Cardiac muscle cell (in vitro differentiated cells and primary cell): ENCODE measurements at places on chromosomes 11 and 22. TPM values are rescaled to one million over a fixed set of nuclear protein-coding genes. Genes with fewer than 3 reads are reported as not detected.

DNA sequence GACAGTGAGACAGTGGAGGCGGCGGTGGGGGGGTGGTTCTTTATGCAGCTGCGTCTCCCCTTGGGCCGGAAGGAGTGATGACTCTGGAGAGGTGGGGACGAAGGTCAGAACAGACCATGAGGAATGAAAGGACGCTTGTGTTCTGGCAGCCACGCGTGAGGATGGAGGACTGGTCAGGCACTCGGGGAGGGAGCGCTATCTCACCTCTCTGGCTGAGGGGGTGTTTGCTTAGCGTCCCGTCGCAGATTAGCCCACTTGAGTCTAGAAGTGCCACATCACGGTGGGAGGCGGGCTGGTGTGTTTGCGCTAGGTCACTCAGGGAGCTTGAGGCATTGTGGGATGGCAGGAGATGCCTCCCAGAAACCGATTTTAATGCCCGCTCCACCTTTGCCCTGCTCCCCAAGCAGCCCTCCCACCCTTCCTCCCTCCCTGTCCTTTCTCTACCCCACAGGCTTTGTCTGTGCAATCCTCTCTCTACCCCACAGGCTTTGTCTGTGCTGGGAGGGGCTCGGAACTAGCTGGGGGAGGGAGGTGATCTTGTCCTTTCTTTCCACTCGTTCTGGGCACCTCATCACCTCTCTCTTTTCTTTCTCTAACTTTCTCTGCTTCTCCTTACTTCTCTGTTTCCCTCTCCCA lies 97.8 kb downstream of the PKNOX2 start:
- peak; percentile 49 for DNase-seq

DNA sequence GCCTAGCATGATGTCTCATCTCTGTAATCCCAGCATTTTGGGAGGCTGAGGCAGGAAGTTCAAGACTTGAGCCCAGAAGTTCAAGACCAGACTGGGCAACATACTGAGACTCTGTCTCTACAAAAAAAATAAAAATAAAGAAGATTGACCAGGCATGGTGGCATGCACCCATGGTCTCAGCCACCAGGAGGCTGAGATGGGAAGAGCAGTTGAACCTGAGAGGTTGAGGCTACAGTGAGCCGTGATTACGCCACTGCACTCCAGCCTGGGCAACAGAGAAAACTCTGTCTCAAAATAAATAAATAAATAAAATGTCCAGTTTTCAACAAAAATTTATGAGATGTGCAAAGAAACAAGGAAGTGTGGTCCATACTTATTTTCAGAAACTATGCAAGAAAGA lies 28.3 kb downstream of the EFCAB6 start:
- peak; percentile 2 for DNase-seq

GRCh38 chr11:17894929-17895658 lies 117.8 kb downstream of the SERGEF start:
- DNase-seq = no peak

- DNase-seq = no peak
These were observed 40.2 kb upstream of the CCDC34 start for GRCh38 chr11:27403195-27403594.

DNA sequence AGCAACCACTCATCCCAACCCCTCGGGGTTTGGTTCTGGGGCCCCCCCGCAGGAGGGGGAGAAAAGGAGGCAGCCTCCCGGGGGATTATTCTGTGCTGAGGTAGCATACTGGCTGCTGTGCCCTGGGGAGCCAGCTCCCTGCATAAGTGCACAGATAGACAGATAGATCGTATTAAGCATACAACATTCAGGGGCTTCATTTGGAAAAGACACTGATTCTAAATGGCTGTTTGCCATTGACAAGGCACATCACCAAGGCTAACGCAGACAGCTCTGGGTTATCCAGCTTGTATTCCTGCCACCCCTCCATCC lies 547.9 kb downstream of the BUD13 start:
- DNase-seq = no peak

GRCh38 chr11:128324531-128325141 lies 262.7 kb downstream of the ETS1 start:
- DNase-seq = peak; percentile 43

DNA sequence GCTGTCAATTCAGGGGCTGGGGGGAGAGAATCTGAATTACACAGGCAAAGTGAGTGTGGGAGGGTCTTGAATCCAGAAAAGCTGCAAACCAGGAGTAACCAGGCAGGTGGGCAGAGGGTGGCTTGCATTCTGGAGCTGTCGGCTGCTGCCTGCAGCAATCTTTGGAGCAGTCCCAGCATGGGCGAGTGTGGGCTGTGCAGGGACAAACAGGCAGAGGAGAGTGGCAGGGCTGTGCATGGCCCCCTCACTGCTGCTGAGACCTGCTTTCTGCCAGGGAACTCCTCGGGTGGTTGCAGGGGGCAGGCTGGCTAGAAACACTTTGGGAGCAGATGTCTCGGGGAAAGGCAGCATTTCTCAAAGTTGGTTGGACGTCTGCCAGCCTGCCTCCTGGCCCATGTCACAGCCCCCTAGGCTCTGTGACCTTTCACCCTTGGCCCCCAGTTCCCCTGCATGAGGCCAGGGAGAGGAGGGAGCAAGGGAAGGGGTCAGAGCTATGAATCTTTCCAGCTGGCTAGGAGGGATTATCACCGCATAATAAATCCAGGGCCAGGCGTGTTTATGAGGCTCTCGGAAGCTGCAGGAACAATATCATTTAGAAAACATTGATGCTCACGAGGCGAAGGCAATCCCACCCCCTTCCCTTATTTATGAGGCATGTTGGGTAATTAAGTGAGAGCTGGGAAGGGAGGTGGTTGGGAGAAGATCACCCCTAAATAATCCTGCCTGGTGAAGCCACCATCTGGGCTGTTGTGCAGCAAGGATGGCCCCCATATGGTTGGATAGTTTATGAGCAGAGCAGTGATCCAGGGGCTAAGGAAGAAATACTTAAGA lies 212.3 kb upstream of the NCAM1 start:
- no peak for DNase-seq

GRCh38 chr11:13423372-13423771 lies 39.6 kb downstream of the BTBD10 start:
- no peak for DNase-seq

- peak; percentile 22 for DNase-seq
These were observed 10.3 kb downstream of the PRDM10 start for GRCh38 chr11:129992161-129992944.

GRCh38 chr22:48886604-48887393 lies 940.9 kb downstream of the BRD1 start:
- DNase-seq = no peak

GRCh38 chr11:31421820-31422219 lies 52.2 kb downstream of the DNAJC24 start:
- no peak for DNase-seq

GRCh38 chr11:115577701-115578100 lies 73.5 kb upstream of the CADM1 start:
- DNase-seq = no peak

- no peak for DNase-seq
These were observed 55.4 kb downstream of the CDKN1C start for GRCh38 chr11:2830030-2830812.

GRCh38 chr22:45320357-45320976 lies 10.7 kb downstream of the FAM118A start:
- no peak for DNase-seq

- DNase-seq = no peak
These were observed 958.7 kb upstream of the FAT3 start for GRCh38 chr11:91265946-91266345.

DNA sequence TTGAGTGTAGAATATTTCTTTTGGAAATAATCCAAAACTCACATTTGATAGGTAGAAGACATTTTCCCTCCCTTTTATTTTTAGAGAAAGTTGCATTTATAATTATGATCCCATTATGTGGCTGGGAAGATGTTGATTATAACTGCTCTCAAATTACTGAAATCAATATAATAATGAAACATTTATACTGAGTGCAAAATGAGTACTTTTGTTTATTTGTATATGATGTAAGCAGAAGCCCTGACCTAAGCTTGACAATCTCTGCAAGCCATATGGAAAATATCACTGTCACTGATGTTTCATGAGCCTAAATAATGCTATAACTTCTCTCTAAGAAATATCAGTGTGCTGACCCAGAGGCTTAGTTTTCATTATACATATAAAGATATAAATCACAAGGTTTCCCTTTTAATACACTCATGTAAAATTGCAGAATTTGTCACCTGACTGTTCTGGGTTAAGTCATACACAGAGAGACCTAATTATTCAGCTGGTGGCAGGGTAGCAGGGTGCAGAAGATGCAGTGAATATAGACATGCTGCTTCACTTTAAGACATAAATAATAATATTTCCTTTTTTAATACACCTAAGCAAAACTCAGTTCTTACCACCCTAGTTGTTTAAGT lies 99.2 kb downstream of the BBOX1 start:
- DNase-seq = peak; percentile 28

DNA sequence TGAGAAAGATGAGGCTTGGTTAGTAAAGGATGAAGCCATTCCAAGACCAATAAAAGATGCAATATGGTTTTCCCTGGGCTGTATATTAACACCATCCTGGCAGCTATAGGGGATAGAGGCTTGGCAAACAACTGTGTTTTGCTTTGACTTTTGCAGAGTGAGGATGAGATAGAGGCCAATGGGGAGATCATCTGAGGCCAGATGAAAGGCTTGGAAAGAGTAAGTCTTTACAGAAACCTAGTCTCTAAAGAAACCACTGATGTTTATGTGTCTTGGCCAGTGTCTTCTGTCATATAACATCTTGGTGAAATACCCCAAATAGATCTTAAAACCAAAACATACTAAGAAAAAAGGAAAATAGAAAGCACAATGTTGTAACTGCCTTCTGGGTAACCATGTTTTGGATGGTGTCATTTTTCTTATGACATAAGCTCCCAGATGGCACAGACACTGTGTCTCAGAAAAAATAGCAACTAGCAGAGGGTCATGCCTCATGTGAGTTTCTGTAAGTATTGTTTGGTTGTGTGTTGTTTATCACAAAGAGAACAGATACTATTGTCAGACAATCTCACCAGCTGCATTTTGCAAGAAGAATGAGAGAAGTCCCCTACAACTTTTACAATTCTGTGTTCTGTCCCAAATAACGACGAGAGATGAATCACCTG lies 305.4 kb downstream of the ST3GAL4 start:
- DNase-seq = no peak

DNA sequence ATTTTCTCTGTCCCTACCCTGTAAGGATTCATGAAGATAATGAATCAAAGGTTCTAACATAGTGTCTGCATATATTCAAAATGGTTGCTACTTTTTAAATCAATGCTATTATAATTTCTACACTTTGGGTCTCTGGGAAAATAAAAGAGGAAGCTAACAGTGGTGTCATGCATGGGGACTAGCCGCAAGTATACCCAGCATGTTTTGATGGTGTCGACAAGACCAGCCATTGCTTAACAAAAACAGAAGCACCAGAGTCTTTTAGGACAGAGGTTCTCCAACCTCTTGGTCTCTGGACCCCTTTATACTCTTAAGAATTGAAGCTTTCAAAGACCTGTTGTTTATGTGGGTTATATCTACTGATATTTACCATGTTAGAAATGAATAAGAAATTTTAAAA lies 37.8 kb downstream of the RNF141 start:
- DNase-seq = no peak

DNA sequence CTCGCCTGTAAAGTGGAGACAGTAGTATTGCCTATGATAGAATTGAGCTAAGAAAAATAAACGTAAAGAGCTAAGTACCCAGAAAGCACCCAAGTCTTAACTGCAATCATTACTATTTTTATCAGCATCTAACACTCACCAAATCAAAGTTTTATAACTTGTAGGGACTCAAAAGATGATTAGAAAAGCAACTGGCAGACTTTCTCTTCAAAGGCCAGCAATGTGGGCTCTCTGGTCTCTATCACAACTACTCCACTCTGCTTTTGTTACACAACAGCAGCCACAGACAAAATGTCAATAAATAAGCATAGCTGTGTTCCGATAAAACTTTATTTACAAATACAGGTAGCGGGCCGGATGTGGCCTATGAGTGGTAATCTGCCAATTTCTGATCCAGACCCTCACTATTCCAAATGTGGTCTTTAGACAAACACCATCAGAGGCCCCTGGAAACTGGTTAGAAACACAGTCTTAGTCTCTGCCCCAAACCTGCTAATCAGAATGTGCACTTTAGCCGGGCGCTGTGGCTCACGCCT lies 8.2 kb downstream of the TPST2 start:
- no peak for DNase-seq

DNA sequence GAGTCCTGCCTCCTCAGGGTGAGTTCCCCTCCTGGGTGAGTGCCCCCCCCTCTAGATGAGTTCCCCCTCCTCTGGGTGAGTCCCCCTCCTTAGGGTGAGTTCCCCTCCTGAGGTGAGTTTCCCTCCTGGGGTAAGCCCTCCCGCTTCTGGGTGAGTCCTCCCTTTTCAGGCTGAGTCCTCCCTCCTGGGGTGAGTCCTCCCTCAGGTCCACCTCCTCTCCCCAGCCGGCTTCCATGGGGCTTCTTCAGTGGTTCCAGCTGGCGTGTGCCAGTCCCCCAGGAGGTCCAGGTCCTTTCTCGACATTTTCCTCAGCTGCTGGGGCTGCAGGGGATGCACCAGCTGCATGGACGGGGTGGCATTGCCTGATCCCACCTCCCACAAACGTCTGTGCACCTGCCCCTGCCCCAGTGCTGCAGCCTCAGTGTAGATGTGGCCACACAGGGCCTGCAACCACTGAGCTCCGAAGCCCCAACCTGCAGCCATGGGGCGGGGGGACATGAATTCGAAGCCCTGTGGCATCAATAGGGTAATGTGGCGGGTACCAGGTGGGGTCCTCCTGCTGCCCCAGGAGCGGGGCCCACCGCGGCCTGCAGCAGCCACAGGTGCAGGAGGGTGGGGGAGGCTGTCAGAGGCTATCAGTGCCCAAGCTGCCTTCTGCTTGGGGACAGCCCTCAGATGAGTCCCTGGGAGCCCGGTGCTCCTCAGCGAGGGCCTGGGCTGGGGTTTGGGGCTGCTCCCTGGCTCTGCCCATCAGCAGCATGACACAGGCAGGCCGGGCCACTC lies 101.3 kb upstream of the FGF3 start:
- DNase-seq = no peak

- DNase-seq = no peak
These were observed 35.7 kb downstream of the NECTIN1 start for GRCh38 chr11:119693253-119693815.

DNA sequence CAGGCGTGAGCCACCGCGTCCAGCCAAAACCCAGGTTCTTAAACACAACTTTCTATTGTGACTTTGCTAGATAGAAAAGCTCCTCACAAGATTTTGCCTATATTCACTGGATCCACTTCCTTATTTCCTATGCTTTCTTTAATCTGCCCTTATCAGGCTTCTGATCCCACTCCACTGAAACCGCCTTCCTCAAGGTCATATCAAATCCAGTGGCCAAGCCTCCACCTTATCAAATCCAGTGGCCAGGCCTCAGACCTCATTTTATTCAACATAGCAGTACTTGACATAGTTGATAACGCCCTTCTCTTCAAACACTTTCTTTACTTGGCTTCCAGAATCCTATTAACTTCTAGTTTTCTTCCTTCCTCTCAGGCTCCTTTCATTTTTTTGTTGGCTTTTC lies 29.5 kb downstream of the DIXDC1 start:
- DNase-seq = no peak

Gene ART1
- total RNA-seq = 0.30 and 0.60 TPM in 2 replicates

Gene C22orf31
- not detected in 2 replicates for total RNA-seq

Gene RIMBP3C
- total RNA-seq = 1.1 and 3.2 TPM in 2 replicates

Gene KDM4D
- total RNA-seq = 3.7 and 3.8 TPM in 2 replicates

Gene SLC25A18
- total RNA-seq = 0.14 and 0.60 TPM in 2 replicates

Gene PRR5L
- 2.6 TPM in 2 replicates for total RNA-seq

Gene HSPB2
- 0.36 and 0.74 TPM in 2 replicates for total RNA-seq

Gene DBX1
- not detected in 2 replicates for total RNA-seq

Gene GP1BB
- total RNA-seq = 89.4 and 100 TPM in 2 replicates

Gene CCDC73
- not detected in 2 replicates for total RNA-seq

Gene TTC12
- 17.7 and 30.5 TPM in 2 replicates for total RNA-seq

Gene APBB1
- 159 and 188 TPM in 2 replicates for total RNA-seq
